ENCODE measurements at places on chromosomes 6 and 20.

GRCh38 chr6:36320475-36320874 is 16.2 kb downstream of the BNIP5 start:
- no peak for DNase-seq

- no peak for DNase-seq
Measured at GRCh38 chr6:88565409-88565811, 398.0 kb downstream of the RNGTT start.

GRCh38 chr6:148441454-148441911 is 98.8 kb downstream of the SASH1 start:
- DNase-seq = no peak

DNA sequence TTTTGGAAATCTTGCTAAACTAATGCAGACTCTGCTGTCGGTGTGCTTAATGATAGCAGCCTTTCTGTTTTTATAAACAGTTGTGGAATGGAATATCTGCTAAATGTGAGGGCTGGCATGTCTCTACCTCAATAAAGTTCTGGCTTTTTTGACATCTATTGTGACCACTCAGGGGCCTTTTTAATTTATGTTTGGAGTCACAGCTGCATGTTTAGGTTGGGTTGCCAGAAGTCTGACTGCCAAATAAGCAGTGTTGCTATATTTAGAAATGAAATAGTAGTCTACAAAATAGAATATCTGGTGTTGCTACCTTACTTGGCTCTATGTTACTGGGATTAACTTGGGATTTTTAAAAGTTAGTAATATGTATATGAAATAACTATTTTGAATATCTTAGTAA is 125.1 kb upstream of the LOC128125822 start:
- no peak for DNase-seq

- DNase-seq = no peak
Measured at GRCh38 chr20:50415021-50415515, 95.1 kb upstream of the PTPN1 start.

DNA sequence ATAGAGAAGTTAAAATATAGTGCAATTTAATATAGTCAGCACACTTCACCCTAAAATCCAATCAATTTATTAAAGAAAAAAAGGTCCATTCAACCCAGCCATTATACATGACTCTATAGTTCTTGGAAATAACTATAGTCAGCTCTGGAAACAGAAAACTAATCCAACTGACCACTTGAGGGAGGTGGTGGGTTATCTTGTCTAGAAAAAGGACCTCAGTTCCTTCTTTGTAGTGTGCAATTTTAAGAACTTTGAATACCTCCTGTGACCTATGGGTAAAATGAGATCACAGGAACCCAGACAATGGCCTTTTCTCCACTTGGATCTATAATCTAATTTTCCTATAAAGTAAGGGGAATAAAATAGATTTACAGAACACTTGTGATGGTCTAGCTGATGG is 163.6 kb upstream of the CENPW start:
- no peak for DNase-seq

- no peak for DNase-seq
Measured at GRCh38 chr6:117481278-117481925, 1.1 kb upstream of the DCBLD1 start.

- DNase-seq = no peak
Measured at GRCh38 chr6:73180763-73181619, 44.3 kb downstream of the KHDC1L start.

GRCh38 chr6:10391299-10391630 is 23.6 kb downstream of the TFAP2A start:
- no peak for DNase-seq

Measured in osteocyte (in vitro differentiated cells).